ENCODE measurements at places on chromosomes 1 and 21.

GRCh38 chr1:226675715-226676357, 63.2 kb downstream of the ITPKB start:
- no peak for DNase-seq

- no peak for DNase-seq
Observed at GRCh38 chr1:110878591-110878990, 5.6 kb downstream of the CD53 start.

DNA sequence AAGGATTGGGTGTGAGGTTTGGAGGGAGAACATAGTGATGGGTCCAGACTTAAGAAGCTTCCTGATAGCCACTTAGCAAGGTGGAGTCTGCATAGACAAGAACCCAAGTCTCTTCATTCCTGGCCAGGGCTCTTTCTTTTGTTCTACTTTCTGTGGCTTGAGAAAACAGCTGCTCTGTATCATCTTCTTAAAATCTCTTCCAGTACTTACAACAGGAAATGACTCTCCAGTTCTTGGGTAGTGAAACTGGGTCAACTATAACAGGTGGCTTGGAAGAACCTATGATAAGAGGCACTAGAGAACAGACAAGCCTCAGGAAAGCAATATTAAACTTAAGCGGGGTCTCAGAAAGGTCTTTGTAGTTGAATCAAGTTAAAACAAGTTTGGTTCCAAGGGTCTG, 148.1 kb upstream of the USP24 start:
- no peak for DNase-seq

DNA sequence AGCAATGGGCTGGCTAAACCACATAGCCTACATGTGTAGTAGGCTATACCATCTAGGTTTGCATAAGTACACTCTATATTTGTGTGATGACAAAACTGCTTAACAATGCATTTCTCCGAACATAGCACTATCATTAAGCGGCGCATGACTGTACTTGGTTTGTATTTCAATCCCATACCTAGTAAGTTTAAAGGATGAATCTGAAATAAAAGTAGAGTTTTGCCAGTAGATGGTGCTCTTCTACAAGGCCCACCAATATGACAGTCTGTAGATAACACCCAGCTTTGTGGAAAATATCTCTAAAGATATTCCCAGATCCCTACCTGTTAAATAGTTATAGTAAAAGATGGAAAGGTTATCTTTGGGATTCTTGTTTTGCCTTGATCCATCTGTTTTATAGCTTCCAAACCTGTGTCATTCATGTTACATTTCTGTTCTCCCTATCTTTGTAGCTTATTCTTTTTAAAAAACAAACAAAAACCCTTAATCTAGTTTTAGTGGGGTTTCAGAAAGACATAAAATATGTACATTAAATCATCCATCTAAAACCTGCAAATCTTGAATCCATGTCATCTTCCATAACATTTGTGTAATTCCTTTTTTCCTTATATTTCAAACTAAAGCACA, 33.9 kb upstream of the ASPM start:
- DNase-seq, result no peak
